SK-N-SH (cell line): ENCODE measurements at places on chromosomes 11 and 22. TPM values are rescaled to one million over a fixed set of nuclear protein-coding genes. Genes with fewer than 3 reads are reported as not detected.

DNA sequence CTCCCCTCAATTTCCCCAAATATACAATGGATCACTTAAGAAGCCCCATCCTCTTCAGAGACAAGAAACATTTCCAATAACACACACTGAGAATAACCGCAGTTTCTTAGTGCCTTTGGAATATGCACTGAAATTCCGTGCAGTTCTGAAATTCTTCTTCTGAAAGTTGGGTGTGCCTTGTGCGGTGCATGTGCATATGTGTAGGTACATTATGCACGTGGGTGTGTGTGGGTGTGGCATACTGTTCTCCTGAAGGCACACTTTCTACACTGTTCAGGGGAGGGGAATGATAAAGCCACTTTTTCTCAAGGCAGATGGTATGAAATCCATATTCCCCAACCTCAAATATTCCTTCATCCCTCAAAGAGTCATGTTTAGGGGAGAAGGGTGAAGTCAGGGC, 1.7 kb downstream of the EXPH5 start:
- DNase-seq = no peak

DNA sequence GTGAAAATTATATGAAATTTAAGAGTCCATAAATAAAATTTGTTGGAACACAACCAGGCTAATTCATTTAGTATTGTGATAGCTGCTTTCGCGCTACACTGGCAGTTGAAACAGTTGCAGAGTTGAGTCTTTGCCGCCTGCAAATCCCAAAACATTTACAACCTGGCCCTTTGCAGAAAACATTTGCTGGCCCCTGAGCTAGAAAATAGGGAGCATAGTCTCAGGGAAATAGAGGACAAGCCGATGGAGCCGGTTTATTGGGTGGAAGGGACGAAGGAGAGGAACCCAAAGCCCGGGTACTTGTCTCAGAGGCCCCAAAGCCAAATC, 527 bp upstream of the SAC3D1 start:
- no peak for DNase-seq

DNA sequence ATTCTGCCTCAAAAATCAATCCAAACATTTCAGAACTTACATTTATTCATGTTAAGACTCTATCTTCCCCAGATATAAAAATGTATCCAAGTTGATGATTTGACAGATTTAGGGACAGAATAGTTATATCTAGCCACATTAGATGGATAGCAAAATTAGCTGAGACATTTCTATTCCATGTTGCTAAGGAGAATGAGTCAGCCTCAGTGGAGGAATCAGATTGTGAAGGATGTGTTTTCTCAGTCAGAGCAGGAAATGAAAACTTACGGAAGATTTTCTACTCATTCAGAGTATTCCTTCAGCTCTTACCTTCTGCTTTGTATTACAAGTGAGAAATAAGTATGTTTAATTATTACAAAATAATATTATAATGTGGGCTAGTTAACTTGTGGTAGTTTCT, 556.3 kb upstream of the ANO3 start:
- DNase-seq = no peak

- DNase-seq = peak; percentile 51
Measured at GRCh38 chr11:113457784-113458183, 17.4 kb downstream of the DRD2 start.

- peak; percentile 34 for DNase-seq
Measured at GRCh38 chr11:11020747-11021149, 162.9 kb upstream of the ZBED5 start.

PVALB gene
- not detected in 2 replicates for polyA plus RNA-seq

DNA sequence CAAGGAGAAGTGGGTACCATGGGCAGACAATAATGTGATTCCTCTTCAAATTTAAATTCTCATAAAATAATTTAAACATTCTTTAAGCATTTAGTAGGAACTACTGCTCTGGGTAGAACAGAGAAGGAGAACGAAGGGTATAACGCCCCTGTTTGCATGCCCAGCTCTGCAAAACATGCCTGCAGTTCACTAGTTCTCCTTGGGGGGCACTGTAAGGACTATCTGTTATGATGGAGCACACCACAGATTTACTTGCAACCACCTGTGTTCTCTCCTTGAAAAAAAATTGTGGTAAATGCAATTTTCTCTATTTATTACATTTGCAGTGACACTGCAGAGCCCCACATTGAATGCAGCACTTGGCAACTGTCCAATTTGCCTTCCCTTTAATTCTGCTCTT, 100.3 kb downstream of the GUCY1A2 start:
- peak; percentile 23 for DNase-seq

GRCh38 chr11:76551400-76551799, 106.6 kb downstream of the EMSY start:
- DNase-seq = no peak

- DNase-seq = no peak
Measured at GRCh38 chr11:13680501-13681264, 12.2 kb downstream of the FAR1 start.

TMEM191B gene
- polyA plus RNA-seq = 2.4 and 3.7 TPM in 2 replicates

DNA sequence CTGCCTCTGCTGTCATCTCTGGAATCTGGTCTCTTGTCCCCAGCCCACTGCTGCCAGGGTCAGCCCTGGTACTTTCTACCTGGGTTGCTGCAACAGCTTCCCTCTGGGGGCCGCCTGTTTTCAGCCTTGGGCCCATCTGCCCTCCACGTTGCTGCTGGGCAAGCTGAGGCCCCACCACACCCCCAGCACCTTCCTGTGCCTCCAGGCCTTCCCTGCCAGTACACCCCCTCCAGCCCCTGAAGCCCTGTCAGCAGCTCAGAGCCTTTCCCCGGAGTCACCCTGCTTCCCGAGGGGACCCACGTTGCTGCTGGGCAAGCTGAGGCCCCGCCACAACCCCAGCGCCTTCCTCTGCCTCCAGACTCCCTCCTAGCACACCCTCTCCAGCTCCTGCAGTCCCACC, 3.3 kb upstream of the SAMM50 start:
- DNase-seq = no peak

- DNase-seq = peak; percentile 24
Measured at GRCh38 chr11:80155412-80156017, 714.7 kb upstream of the TENM4 start.

DNA sequence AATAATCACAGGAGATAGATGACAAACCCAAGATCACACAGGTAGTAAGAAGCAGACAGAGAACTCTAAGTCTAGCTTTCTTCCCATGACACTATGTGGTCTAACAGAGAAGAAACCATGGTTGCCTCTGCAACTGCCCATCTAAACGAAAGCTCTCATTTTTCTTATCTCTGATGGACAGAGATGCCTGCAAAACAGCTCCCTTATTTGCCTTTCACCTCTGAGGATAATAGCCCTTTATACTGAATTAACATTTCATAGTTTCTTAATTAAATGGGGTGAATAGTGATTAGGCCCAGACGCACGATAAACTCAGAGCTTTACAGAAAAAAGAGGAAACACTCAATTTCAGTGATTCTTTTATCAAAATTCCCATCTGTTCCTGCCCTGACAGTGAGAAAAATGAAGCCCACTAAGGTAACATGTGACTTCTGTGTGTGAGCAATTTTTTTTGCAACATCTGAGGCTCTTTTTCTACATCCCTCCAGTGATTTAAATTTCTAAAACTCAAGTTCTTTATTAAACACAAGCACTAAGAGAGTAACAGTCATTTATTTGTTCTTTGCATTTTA, 24.6 kb downstream of the OR2AG2 start:
- DNase-seq = no peak

- DNase-seq = peak; percentile 84
Measured at GRCh38 chr22:38051900-38052862, 5.0 kb upstream of the PICK1 start.

DNA sequence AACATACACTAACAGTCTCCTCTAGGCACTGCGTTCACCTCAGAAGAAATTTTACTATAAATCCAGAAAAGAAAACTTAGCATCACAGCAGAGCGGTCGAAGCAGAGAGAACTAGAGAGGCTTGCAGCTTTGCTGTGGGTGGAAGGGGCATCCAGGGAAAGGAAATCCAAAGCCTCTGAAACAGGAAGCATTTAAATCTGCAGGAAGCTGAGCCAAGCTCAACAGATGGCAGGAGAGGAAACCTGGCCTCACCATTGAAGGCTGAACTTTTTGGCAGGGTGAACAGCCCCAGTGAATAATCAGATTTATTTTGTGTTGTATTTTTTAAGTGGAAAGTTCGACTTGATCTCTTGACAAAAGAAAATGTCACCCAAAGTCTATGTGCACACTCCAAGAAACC, 858.1 kb downstream of the OPCML start:
- no peak for DNase-seq
